Activated T-cell treated with anti-CD3 and anti-CD28 coated beads, Interleukin-2, amount 50 U/mL, for 72 hours (primary cell): ENCODE measurements at places on chromosomes 6 and 20. TPM values are rescaled to one million over a fixed set of nuclear protein-coding genes. Genes with fewer than 3 reads are reported as not detected.
A peak's percentile ranks its signal among the peaks of the same experiment; 100 is the strongest.

GRCh38 chr6:27772261-27773001 lies 139.8 kb downstream of the OR2B2 start:
- peak; percentile 86 for DNase-seq

- DNase-seq: no peak
These were observed 9.6 kb downstream of the VSX1 start for GRCh38 chr20:25072226-25072811.

The SPAG4 gene
- 9.8 TPM for total RNA-seq

- DNase-seq: no peak
These were observed 207.8 kb downstream of the BMP2 start for GRCh38 chr20:6975311-6975710.

DNA sequence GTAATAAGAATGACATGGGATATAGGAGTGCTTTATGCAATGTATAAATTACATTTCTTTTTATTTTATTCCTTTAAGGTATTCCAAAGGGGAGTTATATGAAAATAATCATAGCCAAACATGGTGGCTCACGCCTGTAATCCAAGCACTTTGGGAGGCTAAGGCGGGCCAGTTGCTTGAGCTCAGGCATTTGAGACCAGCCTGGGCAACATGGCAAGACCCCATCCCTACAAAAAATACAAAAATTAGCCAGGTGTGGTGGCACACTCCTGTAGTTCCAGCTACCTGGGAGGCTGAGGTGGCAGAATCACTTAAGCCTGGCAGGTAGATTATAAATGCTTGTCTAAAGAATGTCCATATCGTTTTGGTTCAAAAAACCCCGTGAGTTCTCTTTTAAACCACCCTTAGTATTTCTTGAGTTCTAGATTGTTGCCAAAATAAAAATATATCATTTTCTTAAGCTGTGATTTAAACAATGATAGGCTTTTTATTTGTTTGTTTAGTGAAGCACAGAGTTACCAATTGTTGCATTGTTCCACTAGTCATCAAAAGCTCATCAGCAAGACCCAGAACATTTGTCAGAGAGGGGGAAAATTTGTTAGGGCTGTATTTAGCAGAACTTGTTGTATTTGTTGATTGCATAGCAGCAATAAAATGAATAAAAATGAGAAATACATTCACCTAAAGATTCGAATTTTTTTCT lies 146.2 kb downstream of the KHDC1L start:
- no peak for DNase-seq

DNA sequence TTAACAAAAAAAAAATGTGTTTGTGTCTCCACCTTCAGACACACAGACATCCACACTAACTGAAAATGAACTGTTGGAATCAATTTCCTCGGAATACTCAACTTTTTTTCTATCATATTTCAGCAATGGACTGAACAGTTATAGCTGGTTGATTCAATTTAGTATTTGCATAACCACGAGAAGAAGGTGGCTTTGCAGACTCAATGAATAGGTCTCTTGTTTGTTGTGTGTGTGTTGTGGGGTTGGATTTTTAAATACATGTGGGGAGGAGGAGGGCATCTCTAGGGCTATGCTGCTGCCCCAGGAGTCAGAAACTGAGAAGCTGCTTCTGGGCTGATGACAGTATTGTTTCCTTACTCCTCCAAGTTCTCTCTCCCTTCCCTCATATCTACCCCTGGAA lies 28.7 kb downstream of the TFAP2A start:
- no peak for DNase-seq

DNA sequence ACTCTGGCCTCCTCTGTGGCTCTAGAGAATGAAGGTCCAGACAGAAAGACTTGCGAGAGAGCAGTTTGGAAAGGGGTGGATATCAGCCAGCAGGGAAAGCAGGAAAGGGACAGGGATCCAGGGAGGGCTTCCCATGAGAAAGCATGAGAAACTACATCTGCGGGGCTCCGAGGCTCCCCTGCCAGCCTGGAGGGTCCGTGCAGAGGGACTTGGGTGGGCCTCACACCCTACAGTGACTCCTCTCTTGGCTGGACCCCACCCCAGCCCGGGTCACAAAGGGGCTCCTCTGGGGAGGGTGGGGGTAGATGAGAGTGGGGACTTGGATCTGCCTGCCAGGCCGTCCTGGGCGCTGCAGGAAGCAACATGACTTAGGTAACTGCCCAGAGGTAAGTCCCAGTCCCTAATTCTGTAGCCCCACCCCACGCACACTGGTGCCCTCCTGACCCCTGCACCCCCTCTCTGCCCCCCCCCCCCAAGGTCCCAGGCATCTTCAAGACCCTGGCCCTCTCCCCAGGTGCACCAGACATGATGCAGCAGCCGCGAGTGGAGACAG lies at the start of gene TMEM239:
Gene TMEM239 (plus strand): TSS at position 335 of the 553 bp plus-strand sequence. CDS start 191 bp downstream, at position 526.
- no peak for DNase-seq

DNA sequence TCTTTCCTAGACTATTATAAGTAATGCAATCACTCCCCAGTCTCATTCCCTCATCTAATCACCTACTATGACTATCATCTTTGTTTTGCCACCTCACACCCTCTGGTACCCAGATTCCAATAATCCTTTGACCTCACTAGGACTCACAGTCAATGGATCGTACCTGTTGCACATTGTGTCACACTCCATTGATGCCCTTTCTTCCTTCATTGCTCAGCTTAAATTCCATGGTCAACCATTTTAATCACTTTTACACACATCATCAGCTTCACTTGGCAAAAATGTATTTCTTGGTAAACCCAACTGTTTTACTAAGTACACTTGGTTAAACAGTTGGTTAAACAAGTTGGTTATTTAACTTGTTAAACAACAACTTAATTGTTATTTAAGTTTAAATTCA lies 44.0 kb downstream of the CEP162 start:
- DNase-seq: no peak

GRCh38 chr6:20991910-20992309 lies 457.7 kb downstream of the CDKAL1 start:
- DNase-seq: no peak

The VWA7 gene
- total RNA-seq: 3.3 TPM

GRCh38 chr6:80622641-80623040 lies 516.2 kb downstream of the BCKDHB start:
- DNase-seq: no peak

The C20orf202 gene
- total RNA-seq: not detected

DNA sequence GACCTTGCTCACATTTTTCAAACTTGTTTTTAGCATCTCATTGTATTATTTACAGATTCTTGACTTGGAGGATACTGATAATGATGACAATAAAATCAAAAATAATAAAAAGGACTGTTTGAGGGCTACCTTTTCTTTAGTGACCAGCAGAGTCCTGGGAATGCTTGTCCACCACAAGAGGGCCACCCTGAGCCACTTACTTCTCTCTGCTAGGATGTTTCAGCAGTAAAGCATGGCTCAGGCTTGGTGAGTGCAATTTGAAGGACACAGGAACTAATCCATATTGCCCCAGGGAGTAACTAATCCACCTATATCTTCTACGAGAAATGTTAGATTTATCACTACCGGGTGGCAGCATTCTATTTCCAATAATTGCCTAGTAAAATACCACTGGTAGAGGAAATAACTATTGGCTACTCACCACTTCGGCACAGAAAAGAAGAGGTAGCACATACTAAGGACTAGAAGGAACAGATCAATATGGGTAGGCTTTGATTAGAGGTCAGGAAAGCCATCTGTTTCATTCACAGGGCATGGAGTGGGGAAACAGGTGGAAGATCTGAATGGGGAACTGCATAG lies 5.8 kb upstream of the KIAA0408 start:
- peak; percentile 63 for DNase-seq

GRCh38 chr20:52031206-52031562 lies 160.4 kb downstream of the ZFP64 start:
- no peak for DNase-seq

- DNase-seq: no peak
These were observed 512.9 kb downstream of the UTRN start for GRCh38 chr6:144797881-144798589.

GRCh38 chr6:633611-634010 lies 23.3 kb downstream of the HUS1B start:
- DNase-seq: no peak
